ENCODE measurements at places on chromosomes 2 and 18.
A peak's percentile ranks its signal among the peaks of the same experiment; 100 is the strongest.

DNA sequence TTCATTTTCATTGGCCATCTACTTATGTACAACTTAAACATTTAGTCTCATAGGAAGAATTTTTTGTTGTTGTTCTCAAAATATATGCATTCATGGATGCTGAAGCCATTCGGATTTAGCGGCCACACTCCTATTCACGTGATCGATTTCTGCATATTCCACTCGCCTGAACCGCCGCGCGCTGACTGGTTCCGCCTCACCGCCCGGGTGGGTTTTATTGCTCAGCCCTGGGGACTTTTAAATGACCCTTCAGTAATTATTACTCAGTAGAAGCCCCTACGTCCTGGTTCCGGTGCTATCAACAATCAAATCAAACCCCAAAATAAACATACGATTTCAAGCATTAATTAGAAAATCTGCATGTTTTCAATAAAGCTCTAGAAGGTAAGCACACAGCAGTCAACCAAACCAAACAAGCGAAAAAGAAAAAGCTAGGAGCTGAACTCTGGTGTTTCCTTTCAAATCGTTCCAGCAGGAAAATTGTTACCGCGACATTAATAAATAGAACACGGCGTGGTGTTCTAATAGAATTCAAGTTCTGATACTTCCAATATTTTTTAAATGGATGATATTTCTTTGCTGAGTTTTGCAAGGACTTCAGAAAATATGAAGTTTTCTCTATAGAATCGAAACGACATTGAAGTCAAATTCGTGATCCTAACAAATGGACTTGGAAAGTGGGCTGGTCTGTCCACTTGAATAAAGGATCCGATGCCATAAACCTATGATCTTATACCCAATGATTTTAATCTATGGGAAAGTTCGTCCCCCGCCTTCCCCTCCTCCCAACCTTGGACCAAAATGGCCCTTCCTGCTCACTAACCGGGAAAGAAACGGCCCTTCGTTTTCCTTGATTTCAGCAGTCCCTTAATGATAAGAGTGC, 9.3 kb downstream of the PAX3 start:
- DNase-seq: no peak

DNA sequence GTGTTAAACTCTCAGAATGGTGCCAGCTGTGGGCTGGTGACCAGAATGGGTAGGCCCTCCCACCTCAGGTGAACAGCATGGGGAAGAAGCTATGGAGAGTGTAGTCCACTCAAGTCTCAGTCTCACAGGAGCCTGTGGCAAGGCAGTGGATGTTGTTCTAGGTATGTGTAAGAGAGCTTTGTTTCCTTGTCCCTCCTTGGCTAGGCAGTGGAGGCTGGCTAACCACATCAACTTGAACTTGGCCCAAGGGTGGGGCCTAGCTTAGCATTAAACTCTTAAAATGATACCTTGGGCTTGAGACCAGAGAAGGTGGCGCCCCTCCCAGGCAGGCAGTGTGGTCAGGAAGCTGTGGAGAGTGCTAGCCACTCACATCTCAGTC, 53.2 kb upstream of the SLC4A10 start:
- no peak for DNase-seq

DNA sequence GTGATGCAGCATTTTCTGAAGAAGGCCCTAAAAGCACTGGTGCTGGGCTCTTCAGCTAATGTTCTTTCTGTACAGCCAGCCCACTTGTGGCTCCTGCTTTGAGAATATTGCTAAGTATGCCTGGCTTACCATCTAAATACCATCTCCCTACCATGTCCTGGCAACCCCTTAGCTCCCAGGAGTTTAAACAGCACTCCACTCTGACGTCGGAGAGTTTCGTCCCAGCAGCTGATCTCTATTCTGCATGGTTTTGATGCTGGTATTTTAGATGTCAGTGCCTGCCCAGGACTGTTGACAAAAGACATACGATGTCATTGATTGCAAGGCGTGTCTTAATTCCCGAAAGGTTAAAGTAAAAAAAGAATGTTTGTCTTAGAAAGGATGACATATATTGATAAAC, 47.0 kb upstream of the AFF3 start:
- no peak for DNase-seq

DNA sequence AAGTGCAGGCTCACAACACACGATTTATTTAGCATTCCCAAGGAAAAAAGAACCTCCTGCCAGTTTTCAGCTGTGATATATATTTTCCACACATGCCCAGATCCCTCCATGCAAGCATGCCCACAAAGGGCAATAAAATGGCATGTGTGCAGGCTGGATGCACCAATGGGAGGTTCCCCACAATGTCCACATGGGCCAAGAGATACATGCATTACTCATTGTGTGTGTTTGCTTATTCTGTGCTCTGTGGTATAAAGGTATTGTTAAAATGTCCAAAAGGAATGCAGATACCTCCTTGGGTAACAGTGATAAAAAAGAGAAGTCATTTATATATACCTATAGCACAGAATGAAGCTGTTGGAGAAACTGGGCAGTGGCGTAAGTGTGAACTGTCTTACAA, 207.4 kb downstream of the FHOD3 start:
- no peak for DNase-seq

GRCh38 chr2:240411261-240412160, 24.0 kb upstream of the GPC1 start:
- no peak for DNase-seq

DNA sequence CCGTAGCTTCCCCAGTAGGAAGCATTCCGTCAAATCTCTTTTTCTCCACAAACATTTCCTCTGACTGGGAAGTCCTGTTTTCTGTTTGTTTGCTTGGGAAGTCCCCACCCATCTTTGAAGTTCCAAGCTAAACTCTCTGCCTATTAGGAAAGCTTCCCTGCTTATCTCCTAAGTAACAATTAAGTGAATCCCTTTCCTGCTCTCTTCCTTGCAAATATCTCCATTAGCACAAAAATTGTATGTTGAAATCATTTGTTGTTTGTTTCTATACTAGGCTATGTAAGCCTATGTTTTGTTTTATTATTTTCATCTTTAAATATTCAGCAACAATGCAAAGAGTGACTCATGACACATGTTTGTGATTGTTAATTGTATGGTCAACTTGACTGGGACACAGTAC, 812.6 kb upstream of the LRATD1 start:
- no peak for DNase-seq

- no peak for DNase-seq
Measured at GRCh38 chr2:111537078-111537655, 346.8 kb downstream of the ANAPC1 start.

DNA sequence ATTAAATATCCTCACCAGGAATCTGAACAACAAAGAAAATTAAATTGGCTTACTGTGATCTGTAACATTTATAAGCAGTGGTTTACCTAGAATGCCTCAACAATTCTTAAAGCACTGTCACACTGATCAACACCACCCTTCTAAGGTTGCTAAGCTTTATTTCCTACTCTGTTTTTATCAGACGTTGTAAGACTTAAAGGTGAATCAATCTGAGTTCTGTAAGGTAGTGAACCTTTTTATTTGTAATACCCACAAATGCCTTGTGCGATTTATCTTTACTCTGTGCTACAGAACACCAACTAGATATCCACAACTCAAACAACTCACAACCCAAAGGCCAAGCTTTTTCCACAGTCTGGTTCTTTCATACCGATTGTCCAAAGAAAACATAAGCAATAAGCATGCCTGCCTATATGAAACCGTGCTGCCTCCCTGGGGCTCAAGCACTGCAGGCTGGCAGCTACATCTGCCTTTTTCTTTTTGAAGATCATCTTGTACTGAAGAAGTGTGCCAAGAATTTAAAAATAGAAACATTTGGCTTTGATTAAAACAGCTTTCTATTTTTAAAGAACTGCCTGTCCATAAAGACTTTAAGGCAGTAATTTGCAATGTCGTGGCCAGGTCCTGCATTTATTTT, 490.7 kb downstream of the NUP35 start:
- DNase-seq: no peak

- DNase-seq: peak; percentile 52
Measured at GRCh38 chr2:48346124-48346536, 183.8 kb upstream of the STON1 start.

DNA sequence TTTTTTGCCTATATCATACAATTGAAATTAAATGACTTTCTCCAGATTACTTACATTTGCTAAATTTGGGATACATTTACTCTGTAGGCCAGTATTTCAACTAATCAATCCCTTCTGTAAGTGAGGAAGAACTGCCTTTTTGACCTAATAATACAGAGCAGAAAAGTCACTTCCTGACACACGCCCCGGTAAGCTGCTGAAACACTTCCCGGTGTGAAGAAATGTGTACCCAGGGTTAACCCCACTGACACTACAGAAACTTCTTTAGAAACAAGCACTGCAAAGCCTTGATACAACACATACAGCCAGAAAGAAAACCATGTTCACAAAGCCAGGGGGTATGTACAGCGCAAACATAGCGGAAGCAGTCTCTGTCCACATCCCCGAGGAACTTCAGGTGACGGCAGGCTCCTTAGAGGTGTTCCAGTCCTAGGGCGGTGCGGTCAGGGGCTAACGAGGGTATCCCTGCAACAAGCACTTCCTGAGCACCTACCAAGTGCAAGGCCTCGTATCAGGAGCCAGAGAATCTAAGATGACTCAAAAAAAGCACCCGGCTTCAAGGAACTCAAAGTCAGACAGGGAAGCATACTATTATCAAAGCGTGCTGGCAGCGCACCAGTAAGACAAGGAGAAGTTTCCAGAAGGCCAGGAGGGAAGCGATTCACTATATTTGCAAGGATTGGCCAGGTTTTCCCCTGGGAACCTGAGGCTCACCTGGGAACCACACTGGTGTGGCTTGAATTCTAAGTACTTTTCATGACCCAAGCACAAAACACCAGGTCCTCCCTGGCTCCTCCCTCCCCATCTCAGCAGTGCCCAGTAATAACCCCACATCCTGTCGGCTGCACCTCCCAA, 46.6 kb downstream of the ZNF516 start:
- no peak for DNase-seq

DNA sequence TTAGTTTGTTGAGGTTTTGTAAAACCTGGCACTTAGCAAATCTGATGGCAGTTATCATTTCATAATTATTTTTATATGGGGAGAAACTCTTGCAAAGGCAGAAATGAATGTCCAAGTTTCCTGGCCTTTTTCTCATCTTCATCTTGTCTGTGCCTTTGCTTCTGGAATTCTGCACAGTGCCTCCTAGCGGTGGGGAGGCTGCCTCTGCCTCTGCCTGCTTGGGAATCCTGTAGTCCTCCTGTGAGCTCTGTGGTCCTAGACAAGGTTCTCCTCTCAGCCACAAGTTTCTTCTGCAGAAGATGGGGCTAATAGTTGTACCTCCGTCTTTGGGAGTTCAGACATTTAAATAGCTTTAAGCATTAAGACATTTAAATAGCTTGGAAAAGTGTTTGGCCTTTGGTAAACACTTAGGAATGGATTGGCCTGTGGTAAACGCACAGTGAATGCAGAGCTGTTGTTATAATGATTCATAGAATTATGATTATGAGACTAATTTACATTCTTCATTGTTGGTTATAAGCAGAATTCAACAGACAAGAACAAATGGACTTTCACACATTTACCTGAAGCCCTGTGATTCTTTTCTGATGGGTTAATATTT, 101.2 kb downstream of the ZNF236 start:
- peak; percentile 46 for DNase-seq

DNA sequence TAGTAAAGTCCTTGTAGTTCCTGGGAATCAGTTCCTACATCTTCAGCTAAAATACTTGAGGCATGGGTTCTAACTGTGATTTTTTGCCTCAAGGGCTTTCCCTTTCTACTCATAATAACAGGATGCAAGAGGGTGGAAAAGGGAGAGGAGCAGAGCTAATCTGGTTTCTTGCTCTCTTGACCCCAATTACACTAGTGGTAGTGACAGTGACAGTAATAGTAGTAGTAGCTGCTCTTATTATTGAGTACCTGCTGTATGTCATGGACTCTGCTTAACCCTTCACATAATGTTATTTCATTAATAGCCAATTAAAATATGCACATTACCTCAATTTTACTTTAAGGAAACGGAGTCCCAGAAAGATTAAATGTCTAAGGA, 214.8 kb upstream of the HNRNPA3 start:
- no peak for DNase-seq

DNA sequence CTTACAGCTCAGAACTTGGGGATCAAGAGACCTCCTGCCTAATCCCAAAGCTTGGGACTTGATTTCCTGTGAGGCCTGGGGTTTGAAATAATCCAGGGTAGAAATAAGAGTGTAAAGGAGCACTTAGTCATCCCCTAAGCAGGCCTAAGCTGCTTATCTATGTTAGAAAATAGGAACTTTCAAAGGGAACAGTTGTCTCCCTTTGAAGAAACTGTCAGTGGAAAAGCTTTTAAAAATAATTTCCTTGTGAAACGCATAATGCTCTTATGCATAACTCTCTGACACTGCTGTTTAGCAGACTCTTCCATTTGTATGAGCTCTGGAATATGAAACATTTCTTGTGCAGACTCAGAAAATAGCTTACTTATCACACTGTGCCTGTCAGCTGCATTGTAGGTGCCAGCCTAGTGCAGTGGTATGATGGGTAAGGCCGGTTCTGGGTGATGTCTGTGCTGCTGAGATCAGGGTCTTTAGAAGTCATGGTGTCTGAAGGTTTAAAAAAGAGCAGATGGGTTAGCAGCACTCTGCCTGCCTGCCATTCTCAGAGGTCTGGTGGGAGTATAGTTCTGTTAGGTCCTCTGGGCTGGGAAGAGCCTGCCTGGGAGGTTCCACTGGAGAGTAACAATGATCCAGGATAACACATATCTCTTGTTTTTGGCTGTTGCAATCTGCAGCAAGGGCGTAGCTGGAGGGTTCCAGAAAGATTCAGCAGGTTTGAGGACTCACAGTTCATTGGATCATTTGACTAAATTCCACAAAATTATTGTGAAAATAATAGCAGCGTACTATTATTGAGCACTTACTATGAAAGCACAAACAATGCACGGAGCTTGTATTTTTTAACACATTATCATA, 283.2 kb upstream of the MEX3C start:
- DNase-seq: no peak

GRCh38 chr2:197915548-197916265, 111.3 kb downstream of the PLCL1 start:
- no peak for DNase-seq

- no peak for DNase-seq
Measured at GRCh38 chr2:119283873-119284331, 60.3 kb downstream of the STEAP3 start.

- DNase-seq: peak; percentile 78
Measured at GRCh38 chr2:20650393-20650876, 463 bp downstream of the HS1BP3 start.

DNA sequence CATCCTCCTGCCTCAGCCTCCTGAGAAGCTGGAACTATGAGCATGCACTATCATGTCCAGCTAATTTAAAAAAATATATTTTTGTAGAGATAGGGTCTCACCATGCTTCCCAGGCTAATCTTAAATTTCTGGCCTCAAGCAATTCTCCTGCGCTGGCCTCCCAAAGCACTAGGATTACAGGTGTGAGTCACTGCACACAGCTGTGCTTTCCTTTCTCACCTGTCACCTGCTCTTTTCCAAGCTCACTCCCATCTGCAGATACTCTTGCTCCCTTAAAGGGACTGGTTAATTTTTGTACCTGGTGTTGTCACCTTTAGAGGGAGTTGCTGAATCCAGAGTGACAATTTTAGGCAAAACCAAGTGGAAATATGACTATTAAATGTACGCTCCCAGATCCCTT, 178.2 kb downstream of the LOXHD1 start:
- no peak for DNase-seq

Measured in neural progenitor cell (in vitro differentiated cells).